CD4-positive, alpha-beta T cell treated with Interleukin-12 subunit alpha and Interleukin-12 subunit beta, for 1 hour (primary cell): ENCODE measurements at places on chromosomes 13 and 19.

DNA sequence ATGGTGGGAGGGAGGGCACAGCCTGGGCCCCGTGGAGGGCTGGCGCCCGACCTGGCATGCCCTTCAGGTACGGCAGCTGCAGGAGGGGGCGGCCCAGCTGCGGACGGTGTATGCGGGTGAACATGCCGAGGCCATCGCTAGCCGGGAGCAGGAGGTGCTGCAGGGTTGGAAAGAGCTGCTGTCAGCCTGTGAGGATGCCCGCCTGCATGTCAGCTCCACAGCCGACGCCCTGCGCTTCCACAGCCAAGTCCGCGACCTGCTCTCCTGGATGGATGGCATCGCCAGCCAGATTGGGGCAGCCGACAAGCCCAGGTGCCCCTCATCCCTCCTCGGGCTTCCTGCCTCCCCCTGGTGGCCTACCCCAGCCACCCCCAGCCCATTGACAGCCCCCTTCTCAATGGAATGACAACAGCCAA, 16.6 kb upstream of the SHKBP1 start:
- DNase-seq: no peak

- peak; percentile 49 for DNase-seq
Observed at GRCh38 chr19:6963937-6964336, 57.3 kb downstream of the MBD3L2B start.

DNA sequence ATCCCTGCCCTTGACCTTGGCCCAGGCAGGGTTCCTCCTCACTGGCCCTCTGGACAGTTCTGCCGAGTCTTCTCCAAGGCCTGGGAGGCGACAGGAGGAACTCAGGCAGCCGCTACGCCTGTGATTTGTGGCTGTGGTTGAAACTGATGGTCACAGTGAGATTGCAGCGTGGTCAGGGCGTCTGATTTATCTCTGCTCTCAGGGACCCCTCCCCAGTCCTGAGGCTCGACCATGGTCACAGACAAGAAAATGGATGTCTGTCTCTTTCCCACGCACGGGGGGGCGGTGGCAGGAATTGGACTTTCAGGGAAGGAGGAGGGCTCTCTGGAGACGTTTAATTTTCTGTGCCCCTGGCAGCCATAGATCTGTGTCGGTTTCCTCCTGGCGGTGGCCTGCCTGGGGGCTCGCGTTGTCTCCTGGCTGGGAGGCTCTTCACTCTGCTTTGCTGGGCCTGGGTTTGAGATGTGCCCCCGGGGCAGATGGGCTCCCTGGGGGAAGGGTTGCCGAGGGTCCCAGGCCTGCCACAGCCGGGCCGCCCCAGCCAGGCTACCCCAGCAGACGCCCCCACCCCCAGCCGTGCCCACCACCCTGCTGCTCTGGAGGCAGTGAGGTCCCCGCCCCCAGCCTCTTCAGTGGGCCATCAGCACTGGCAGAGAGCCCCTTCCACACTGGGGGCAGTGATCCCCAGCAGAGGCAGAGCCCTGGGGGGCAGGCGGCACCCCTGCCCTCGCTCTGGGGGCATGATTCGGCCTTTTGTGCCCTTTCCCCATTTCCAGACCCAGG, 167.4 kb downstream of the KDM4B start:
- no peak for DNase-seq

DNA sequence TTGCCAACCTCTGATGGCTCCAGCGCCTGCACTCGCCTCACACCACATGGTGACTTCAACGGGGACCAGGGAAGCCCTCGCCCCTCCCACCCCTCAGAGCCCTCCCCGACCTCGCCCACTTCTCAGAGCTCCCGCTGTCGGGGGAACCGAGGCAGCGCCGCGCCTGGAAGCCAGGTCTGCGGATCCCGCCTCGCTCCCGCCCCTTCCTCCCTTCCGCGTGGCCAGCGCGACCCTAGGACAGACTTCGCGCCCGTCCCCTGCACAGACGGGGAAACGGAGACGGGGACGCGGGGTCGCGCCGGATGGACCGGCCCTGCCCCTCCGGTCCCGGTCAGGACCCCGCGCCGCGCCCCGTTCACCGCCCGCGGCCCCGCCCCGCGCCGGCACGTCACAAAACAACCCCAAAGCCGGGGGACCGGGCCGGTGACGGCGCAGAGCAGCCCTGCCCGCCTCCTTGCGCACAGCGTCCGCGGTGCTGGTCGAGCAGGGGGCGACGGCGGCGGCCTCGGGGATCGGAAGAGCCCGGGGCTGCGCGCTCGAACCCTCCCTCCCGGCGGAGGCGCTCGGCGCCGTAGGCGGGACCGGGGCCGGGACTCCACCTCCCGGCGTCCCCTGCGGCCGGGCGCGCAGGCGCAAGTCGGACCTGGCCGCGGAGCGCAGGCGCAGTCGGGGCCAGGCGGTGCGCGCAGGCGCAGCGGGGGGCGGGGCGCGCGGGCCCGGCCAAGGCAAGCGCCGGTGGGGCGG, 379 bp upstream of the CDC34 start:
- DNase-seq: peak; percentile 91

DNA sequence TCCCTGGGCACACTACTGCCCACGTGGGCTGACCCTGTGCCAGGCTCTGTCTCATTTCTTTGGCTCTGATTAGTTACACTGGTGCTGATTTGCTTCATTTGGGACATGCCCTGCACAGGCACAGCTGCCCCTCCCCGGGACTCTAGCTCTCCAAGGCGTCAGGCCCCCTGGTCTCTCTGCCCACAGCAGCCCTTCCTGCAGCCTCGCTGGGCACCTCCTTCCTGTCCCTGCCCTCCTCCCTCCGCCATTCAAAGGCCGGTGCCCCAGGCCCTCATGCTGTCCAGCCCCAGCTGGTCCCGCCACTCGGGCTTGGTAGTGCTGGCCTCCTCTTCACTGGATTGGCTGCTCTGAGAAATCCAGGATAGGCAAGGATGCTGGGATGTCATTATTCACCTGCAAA, 73.1 kb downstream of the ERICH6B start:
- DNase-seq: no peak

GRCh38 chr13:90868321-90868920, 479.1 kb upstream of the MIR17HG start:
- DNase-seq: no peak

GRCh38 chr13:20043207-20043925, 84.8 kb downstream of the ZMYM2 start:
- no peak for DNase-seq

DNA sequence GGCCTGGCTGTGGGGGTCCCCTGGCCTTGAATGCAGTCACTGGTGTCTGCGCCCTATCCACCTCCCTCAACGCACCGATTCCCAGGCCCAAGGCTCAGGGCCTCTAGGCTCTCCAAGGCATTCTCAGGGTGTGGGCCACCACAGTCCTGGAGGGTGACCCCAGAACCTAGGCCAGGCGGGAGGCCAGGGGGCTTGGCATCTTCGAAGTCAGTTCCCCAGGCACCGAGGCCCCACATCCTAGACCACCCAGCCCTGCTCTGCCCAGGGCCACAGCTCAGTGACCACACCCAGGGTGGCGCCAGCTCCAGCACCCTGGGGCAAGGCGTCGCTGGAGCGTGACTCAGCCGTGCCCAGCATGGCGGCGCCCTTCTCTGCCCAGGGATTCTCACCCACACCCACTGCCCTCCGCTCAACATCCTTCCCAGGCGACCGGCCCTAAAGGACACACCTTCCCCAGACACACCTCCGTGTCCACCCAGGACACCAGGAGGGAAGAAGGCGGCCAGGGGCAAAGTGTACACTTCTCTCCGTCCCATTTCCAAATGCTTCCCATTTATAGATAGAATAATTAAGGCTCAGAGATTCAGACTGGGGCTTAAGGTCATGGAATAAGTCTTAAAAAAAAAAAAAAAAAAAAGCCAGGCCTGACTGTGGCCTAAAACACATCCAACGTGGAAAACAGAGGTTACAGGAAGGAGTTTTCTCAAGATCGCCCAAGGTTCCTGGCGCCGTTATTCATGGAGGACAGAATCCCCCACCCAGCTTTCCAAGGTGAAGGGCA, 36.4 kb upstream of the NANOS3 start:
- DNase-seq: peak; percentile 78

GRCh38 chr19:7902796-7903243, 857 bp upstream of the MAP2K7 start:
- DNase-seq: no peak

GRCh38 chr13:32889986-32890565, 126.1 kb upstream of the KL start:
- DNase-seq: no peak

- DNase-seq: no peak
Observed at GRCh38 chr13:60210510-60211330, 47.0 kb upstream of the DIAPH3 start.

DNA sequence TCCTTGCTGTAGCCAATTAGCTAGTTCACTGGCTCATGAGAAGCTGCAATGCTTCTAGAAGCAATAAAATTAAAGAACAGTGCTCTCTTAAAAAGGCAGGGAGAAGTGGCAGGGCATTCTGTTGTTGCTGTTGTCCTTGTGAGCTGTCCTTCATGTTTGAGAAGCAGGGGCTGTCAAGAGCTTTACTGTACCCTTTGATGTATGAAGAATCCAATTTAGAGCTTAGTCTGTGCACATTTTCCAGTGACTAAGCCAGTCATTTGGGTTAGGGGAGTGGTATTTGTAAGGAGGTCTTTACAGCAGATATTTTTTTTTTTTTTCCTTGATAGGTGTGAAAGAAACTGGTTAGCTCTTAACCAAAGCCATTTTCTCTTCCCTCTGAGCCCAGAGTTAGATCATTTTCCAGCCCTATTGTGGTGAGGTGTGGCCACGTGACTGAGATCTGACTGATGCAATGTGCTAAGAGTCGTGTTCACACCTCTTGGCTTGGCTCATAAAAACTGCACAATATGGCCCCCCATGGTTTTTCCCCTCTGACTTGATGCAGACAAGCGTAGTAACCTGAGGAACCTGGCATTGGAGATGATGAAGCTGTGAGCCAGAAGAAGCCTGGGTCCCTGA, 309.6 kb upstream of the TMTC4 start:
- DNase-seq: no peak

GRCh38 chr19:14363183-14364097, 17.8 kb upstream of the ADGRE5 start:
- peak; percentile 58 for DNase-seq

- DNase-seq: no peak
Observed at GRCh38 chr19:55704494-55705245, 29.6 kb downstream of the EPN1 start.

- DNase-seq: no peak
Observed at GRCh38 chr13:42699912-42700311, 81.5 kb upstream of the FAM216B start.

GRCh38 chr19:5094768-5095567, 126.1 kb downstream of the KDM4B start:
- no peak for DNase-seq

DNA sequence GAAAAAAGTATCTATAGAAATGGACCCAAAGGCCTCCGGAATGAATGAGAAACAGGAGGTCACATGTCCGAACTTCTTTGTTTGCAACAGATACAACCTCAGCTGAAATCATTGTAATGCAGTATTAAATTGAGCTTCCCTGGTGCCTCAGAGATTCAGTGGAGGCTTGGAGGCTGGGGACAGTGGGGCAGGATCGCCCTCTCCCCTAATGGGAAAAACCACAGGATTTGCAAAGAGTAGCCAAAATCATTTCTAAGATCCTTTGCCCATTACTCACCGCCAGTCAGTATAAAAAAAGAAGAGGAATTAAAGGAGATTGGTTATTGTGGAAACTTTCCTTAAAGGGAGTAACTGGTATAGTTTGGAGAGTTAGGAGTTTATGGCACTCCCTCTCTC, 30.4 kb upstream of the IRS2 start:
- DNase-seq: no peak

DNA sequence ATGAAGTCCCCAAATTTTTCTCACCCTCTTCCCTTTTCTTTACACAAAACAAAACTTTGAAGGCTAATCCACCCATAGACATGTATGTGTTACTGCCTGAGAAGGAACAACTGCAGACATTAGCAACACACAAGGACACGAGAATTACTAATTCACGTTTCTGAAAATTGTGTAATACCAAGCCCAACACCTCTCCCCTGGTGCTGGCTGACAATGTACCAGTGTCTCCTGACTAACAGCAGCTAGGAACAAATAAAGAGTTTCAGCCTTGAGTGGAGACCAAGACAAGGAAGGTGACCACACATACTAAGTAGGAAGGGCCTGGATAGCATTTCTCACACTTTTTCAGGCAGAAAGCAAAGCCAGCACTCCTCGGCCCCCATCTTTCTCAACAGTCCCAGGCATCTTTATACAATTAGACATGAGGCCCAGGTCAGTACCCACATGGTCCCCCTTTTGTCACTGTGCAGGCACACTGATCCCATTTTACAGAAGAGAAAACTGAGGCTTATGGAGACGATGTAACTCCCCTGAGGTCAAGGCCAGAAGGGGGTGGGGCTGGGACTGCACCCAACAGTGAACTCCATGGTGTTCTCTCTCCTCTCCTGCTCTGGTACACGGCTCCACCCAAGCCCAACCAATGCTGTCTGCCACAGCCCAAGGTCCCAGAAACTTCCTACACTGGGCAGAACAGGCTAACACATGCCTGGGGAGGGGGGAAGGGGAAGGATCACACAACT, 8.7 kb downstream of the BRD4 start:
- no peak for DNase-seq

GRCh38 chr19:13152356-13152973, 2.3 kb downstream of the IER2 start:
- no peak for DNase-seq

- DNase-seq: no peak
Observed at GRCh38 chr13:112831196-112831595, 137.8 kb upstream of the MCF2L start.

- no peak for DNase-seq
Observed at GRCh38 chr13:74184283-74184682, 50.1 kb upstream of the KLF12 start.

GRCh38 chr13:74927823-74928222, 554.1 kb downstream of the TBC1D4 start:
- no peak for DNase-seq

DNA sequence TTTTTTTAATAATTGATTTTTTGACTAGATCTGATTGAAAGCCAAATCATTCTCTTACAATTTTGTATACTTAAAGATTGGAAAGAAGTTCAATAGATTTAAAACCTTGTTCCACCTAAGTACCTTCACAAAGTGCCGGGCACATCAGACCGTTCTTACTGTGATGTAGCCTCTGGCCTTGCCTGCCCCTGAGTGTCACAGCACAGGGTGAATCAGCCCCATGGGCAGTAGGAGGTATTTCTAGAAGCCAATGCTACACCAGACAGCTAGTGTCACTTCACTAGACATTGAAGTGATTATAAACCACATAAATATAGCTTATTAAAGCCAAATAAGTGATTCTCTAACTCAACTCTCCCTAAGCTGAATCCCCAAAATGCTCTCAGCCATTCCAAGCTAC, 131.3 kb downstream of the LACC1 start:
- no peak for DNase-seq
